ENCODE measurements at places on chromosomes 12 and 14.

DNA sequence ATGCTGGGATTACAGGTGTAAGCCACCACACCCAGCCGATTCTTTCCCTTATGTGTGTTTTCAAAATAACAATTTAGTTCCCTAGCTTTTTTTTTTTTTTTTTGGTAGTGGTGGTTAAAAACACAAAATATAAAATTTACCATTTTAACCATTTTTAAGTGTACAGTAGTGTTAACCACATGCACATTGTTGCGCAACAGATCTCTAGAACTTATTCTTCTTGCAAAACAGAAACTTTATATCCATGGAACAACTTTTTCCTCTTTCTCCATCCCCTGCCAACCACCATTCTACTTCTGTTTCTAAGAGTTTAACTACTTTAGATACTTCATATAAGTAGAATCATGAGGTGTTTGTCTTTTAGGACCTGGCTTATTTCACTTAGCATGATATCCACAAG lies 1.1 kb upstream of the NDUFA12 start:
- DNase-seq, result no peak

- peak; percentile 57 for DNase-seq
Observed at GRCh38 chr14:33792720-33793368, 158.0 kb downstream of the EGLN3 start.

GRCh38 chr14:91412939-91413338 lies 4.7 kb downstream of the CCDC88C start:
- DNase-seq, result no peak

DNA sequence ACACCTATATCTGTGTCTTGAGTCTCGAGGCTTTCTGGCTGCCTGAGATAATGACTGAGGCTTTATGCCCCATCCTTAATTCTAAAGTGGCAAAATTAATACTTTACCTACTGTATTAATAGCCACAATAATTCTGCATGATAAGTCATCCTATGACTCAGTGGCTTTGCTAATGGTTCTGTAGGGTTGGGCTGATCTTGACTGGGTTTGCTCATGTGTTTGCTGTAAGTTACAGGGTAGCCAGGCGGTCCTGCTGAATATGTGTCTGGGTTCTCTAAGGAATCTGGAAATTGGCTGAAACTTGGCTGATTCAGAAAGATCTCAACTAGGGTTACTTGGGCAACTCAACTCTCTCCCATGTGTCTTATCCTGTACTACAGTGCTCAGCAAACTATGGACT lies 21.7 kb downstream of the MGST1 start:
- DNase-seq, result no peak

- no peak for DNase-seq
Observed at GRCh38 chr14:21059842-21060613, 2.4 kb downstream of the RNASE8 start.

GRCh38 chr12:1518591-1519516 lies 75.5 kb downstream of the FBXL14 start:
- no peak for DNase-seq

- no peak for DNase-seq
Observed at GRCh38 chr12:94873734-94874517, 129.6 kb downstream of the NDUFA12 start.

DNA sequence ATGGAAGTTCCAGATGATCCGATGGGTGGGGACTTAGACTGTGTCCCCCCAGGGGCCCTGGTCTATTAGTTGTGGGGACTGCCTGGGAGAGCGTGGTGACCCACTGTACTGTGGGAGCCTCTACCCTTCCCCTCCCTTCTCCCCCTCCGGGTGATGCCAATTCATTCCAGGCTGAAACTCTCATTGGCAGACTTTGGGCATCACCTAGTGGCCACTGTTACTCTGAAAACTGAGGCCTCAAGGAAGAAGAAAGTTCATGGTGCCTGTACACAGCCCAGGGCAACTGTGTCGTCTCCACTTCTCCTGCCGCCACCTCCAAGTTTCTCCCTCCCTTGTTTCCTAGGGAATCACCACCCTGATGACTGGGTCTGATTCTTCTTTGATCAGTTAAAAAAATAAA lies 173.6 kb upstream of the ALG10B start:
- DNase-seq, result no peak

- DNase-seq, result peak; percentile 8
Observed at GRCh38 chr14:91649930-91650329, 82.0 kb downstream of the CATSPERB start.

- DNase-seq, result no peak
Observed at GRCh38 chr14:73338551-73338950, 101.2 kb downstream of the PAPLN start.

DNA sequence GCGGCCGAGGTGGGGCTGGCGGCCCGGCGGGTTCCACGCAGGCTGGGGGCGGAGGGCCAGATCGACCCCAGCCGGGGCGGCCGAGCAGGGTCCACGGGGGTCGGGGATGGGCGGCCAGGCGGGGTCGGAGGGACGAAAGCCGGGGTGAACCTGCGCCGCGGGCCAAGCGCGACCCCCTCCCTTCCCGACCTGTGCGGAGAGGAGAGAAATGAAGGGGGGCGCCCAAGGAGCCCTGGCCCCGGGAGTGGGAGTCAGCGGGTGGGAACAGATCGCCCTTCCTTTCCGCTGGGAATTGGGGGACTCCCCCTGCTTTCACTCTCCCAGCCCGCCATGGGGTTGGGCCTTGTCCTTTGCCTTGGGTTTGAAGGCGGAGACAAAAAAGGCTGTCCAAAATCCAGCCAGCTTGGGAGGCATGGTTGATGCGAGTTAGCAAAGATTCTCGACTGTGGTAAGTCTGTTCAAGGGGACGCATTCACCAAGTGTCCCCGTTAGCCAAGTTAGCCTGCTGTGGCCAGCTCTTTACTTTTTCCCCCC lies 559 bp upstream of the CKAP4 start:
- DNase-seq, result peak; percentile 28

GRCh38 chr12:75720812-75721641 lies 209.6 kb upstream of the KRR1 start:
- no peak for DNase-seq

GRCh38 chr12:125687403-125687802 lies 622.2 kb downstream of the AACS start:
- no peak for DNase-seq

GRCh38 chr12:6236641-6236940 lies 36.4 kb downstream of the CD9 start:
- no peak for DNase-seq

- DNase-seq, result no peak
Observed at GRCh38 chr12:68065687-68066086, 76.4 kb downstream of the IFNG-AS1 start.

DNA sequence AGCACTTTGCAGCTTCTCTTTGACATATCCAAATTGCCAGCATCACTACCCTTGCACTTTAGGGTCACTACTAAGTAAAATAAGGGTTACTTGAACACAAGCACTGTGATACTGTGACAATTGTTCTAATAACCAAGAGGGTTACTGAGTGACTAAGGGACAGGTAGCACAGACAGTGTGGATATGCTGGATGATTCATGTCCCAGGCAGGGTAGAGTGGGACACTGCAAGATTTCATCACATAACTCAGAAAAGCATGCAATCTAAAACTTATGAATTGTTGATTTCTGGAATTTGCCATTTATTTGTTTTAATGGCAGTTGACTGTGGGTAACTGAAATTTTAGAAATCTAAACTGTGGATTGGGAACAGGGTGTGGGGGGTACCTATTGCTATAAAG lies 218.8 kb downstream of the KITLG start:
- no peak for DNase-seq

- no peak for DNase-seq
Observed at GRCh38 chr12:2574355-2574935, 220.3 kb upstream of the FKBP4 start.

DNA sequence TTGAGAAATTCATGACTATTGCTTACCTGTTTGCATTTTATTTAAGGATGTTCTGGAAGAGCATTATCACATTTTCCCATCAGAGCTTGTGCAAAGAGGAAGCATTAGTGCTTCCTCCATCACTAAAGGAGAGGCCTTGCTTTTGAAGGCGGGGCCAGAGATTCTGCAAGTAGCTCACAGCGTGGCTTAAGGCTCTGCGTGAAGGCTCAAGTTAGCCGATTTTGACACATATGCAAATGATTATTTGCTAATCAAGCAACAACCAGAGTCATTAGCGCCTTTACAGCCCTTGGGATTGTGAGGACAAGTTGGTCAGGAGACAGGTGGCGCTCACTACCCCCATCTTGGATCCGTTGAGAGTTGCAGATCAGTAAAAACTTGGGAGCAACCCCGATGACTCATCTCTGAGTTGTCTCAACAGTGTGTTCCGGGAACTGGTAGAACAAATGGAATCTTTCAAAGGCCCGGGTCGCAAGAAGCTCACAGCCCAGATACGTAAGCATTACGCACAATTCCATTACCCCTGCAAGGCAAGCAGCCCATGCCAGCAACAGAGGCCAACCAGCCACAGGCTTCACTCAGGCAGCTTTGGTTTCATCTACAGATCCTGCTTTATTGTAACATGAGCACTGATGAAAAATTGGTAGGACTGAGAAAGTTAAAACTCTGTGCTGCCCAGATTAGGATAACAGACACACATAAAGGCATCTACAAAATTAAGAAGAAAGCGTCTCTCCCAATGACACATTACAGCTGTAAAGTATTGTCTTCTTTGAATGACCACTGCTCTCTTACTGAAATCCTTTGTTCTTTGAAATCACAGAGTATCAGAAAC lies 34.9 kb upstream of the SPTSSA start:
- no peak for DNase-seq

GRCh38 chr12:67704071-67704470 lies 55.5 kb downstream of the DYRK2 start:
- no peak for DNase-seq

DNA sequence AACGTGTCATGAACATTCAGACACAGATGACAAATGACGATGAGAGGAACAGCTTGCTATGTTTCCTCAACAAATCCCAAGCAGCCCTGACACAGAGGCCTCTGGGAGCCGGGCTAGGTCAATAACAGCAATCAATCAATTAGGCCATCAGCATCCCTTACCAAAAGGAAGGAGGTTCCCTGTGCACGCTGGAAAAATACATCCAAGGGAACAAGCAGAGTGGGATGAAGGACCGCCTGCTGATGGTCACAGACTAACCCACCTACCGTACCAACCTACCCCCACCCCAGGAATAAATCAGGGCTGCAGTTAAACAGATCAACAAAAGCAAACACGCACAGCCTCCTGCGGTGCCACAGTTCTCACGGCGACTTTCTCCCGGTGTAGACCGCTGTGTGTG lies 265.1 kb upstream of the SFSWAP start:
- DNase-seq, result no peak

- no peak for DNase-seq
Observed at GRCh38 chr14:47365233-47365632, 310.2 kb downstream of the MDGA2 start.

GRCh38 chr14:53147208-53147607 lies 5.9 kb downstream of the DDHD1 start:
- no peak for DNase-seq

- no peak for DNase-seq
Observed at GRCh38 chr14:21102521-21103410, 1.9 kb downstream of the TMEM253 start.

DNA sequence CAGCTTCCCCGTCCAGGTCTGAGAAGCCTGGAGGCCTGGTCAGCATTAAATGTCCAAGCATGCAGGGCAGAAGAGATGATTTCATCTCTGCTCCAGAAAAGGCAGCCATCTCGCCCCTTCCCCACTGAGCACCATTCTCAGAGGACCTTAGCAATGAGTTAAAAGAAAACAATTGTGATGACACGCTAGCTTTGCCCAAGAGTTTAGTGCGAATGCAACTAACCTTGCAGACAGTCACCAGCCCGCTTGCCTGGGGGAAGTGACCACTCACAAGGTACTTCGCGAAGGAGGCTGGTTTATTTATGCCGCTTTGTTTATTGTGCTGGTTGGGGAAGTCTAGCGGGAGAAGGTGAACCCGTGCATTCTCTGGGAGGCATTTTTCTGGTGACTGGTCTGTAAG lies 170.7 kb downstream of the RBM19 start:
- DNase-seq, result no peak

DNA sequence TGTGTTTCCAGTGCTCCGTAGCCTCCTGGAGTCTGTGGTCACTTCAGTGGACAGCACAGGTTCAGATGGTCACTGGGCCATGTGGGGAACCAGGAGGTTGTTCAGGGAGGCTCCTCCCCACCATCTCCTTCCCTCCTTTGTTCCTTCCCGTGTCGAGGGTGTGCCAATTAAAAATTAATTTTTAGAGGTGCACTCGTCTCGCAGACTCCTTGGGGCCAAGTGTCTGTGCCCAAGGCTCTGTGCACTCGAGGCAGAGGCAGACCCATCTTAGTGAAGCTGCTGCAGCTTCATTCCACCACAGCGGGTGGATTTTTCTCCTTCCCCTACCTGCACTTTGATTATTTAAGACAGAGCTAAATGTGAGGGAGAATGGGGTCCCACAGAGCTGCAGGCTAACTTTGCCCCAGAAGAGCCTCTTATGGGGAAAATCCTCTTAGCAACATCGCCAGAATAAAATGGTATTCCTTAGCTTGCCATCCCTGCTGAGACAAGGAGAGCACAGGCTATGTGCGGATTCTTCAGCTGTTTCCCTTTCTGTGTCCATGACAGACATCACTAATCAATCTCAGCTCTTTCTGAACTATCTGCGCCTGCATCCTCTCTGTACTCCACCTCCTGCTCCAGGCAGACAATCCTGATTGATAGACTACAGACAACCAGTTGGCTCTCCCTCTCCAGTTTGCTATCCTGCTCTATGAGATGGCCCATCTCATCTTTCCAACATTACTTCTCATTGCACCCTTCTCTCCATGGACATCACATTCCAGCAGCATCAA lies 159.5 kb downstream of the VRK1 start:
- no peak for DNase-seq

DNA sequence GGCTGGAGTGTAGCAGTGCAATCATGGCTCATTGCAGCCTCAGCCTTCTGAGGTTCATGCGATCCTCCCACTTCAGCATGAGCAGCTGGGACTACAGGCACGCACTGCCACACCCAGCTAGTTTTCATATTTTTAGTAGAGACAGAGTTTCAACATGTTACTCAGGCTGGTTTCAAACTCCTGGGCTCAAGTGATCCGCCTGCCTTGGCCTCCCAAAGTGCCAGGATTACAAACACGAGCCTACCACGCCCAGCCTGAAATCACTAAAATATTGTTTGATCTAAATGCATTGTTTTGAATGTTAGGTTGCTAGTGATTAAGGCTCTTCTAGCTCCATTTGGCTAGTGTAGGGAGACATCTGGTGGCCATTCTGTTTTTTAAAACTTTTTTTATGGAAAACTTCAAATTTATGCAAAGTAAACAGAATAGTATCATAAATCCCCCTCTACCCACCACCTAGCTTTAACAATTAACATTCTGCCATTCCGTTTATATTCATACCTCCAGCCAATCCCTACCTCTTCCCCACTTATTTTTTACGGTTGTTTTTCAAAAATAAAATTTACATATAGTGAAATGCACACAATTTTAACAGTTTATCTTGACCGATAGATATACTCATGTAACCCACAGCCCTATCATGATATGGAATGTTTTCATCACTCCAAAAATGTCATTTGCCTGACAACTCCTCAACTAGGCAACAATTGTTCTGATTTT lies 37.8 kb downstream of the MYO1H start:
- no peak for DNase-seq

- no peak for DNase-seq
Observed at GRCh38 chr14:21320913-21321312, 41.0 kb downstream of the RPGRIP1 start.
